ENCODE measurements at places on chromosomes 11 and 22. TPM values are rescaled to one million over a fixed set of nuclear protein-coding genes. Genes with fewer than 3 reads are reported as not detected.

DNA sequence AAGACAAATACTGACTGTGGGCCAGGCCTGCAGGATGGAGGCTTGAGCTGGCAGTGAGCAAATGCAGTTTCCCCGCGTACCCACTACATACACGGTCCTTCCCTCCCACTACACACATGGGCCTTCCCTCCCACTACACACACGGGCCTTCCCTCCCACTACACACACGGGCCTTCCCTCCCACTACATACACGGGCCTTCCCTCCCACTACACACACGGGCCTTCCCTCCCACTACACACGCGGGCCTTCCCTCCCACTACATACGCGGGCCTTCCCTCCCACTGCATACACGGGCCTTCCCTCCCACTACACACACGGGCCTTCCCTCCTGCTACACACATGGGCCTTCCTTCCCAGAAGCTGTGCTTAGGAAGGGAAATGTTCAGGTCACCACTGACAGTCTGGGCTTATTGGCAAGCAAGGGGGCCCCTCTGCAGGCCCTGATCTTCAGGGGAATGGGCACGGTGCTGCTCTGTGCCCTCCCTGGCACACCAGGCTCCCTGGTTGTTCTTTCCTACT is 10.8 kb downstream of the DNAL4 start:
- no peak for DNase-seq

- DNase-seq = no peak
These were observed 56.4 kb upstream of the CTTN start for GRCh38 chr11:70341881-70342429.

DNA sequence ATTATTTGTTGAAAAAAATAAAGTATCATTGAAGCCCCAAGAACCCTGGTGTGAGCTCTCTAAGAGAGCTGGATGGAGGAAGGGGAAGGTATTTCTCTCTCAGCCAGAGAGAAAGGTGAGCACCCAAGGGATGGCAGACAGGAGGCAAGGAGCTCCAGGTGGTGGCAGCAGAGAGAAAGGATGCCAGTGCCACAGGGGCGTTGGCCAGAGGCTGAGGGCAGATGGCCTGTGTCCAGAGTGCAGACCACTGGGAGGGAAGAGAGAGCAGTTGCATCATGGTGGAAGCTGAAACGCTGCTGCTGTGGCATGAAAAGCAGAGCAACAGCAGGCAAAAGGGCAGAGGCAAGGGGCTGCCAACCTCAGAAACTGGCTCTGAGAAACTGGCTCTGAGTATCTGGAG is 8.5 kb downstream of the SPON1 start:
- DNase-seq = no peak

DNA sequence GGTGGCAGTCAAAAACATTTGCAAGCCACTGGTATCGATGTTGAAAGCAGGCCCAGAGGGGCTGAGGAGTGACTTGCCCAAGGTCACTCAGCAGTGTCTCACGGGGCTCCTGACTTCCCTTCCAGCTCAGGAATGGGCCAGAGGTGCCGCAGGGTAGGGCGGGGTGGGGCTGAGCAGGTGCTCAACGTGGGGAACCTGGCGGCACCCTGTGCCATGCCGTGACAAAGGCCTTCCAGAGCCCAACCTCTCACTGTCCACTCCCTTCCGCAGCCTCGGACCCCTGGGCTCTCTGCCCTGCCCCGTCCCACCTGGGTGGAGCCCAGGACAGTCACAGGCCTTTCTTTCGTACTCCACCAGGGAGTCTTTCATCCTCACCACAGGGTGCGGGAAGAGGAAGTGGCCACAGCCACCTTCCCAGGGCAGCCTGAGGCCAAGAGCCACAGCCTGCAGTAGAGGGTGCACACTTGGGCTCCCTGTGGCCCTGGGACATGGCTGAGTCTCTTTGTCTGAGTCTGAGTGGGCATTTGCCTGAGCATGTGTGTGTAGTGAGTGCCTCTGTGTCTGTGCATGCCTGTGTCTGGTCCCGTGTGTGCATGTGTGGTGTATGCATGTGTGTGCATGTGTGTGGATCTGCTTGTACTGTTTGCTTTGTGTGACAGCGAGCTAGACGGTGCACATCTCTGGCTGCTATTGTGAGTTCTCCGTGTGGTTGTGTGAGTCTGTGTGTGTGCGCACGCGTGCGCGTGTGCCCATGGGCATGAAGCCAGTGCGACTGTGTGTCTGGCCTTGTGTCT is 6.0 kb upstream of the LIF start:
- no peak for DNase-seq

GRCh38 chr11:104462341-104462740 is 298.4 kb upstream of the PDGFD start:
- no peak for DNase-seq

DNA sequence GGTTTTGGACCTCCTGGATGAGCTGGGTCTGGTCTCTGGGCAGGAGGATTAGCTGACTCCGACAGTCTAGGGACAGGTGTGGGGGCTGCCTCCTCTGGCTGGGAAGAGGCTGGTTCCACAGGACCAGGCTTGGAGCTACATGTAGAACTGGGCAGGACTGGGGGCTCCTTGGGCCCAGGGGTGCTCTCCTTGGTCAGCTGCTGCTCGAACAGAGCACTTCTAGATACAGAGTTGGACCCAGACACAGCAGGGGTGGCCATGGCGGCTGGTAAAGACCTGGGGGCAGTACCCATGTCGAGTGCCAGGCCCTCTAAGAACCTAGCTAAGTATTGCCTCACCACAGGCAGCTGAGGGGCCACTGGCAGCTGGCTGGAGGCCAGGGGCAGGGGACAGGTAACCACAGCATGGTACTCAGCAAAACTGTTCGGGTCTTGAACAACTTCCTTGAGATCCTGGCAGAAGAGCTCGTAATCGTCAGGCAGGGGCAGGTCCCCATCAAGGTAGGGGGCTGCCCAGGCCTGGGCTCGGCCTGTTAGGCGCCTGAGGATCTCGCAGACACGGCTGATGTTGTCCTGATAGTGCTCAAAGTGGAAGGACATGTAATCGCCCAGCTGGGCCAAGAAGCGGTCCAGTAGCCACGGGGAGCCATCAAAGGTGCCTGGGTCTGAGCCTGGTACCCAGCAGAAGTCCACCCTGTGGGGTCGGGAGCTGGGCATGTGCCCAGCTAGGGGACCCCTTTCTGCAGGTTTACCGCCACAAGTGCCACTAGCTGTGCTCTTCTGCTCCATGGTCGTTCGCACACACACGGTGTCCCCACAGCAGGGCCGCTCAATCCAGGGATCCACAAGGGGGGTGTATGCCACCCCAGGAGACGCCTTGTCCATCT is 3.1 kb downstream of the GNB1L start:
- no peak for DNase-seq

DNA sequence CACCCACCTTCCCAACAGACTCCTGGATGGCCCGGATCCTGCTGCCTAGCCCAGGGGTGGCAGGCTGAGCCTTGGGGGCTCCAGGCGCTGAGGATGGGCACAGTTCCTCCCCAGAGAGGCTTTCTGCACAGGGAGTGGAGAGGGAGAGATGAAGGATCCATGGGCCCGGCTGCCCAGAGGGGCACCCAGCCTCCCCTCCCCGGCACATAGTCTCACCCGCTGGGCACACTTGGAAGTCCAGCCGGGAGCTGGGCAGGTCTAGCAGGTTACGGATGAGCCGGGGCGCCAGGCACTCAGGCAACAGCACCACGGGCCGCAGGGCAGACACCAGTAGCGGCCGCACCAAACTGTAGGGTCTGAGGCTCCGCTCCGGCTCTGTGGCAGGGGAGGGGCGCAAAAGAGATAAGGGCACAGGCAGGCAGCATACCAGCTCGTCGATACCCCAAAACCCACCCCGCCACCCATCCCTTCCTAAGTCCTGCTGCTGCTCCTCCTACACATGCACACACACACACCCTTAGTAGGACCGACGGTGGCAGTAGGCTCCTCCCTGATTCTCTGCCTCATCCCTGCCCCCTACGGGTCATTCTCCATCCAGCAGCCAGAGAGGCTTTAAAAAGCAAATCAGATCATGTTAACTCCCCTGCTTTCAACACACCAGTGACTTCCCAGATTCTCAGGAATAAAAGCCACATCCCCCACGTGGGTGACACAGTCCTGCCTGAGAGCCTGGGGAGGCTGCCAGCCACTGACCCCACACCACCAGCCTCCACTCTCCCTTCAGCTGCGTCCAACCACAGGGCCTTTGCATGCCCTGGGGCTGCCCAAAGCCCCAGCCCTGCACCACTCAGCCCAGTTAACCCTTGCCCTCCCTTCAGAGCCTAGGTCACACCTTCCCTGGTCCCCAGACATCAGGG is 6.5 kb upstream of the MFNG start:
- no peak for DNase-seq

DNA sequence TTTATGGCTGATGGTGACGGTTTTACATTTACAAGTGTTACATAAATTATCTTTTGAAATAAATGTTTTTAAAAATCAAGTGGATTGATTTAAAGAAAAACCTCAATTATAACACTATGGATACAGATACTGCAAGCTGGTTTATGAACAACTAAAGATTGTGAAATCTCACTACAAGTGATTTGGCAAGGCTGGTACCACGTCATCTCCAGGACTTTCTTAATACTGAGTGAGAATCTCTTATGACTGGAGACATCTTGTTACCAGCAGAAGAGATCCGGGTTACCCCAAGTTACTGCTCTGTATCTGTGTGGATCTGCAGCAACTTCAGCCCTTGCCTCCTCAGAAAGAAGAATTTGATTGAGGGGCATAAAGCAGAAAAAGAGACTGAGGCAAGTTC is 452.9 kb downstream of the MN1 start:
- DNase-seq = no peak

- no peak for DNase-seq
These were observed 690 bp upstream of the UVRAG start for GRCh38 chr11:75814363-75814676.

DNA sequence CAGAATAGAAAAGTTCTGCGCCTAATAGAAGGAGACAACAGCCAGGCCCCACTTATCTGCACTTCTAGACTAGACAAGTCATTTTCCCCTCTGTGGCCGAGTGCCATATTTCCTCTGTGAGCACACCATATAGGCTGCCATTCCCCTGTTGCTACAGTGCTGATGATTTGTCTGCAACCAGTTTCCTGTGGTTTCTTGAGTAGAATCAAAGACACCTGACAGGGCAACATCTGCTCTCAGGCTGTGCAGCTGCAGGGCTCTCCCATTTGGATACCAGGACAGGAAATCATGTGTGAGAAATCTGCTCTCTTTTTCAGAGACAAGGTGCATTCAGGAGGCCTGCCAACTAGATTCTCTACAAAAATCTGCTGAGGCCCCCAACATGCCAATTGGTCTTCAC is 879.3 kb downstream of the DLG2 start:
- no peak for DNase-seq

GRCh38 chr11:110092111-110092514 is 1.1 kb upstream of the ZC3H12C start:
- DNase-seq = no peak

HTATIP2 gene
- 16.5 TPM for total RNA-seq

FGF3 gene
- total RNA-seq = not detected

GAL3ST3 gene
- total RNA-seq = not detected

GPHA2 gene
- total RNA-seq = not detected

PRR33 gene
- total RNA-seq = not detected

NFAM1 gene
- 3.8 TPM for total RNA-seq

OR6A2 gene
- not detected for total RNA-seq

C22orf15 gene
- 0.14 TPM for total RNA-seq

TRMT112 gene
- 137 TPM for total RNA-seq

ANKK1 gene
- total RNA-seq = 0.08 TPM

MUC6 gene
- total RNA-seq = 0.25 TPM

IPO7 gene
- total RNA-seq = 43.5 TPM

Measured in liver (tissue), 10 donors.